ENCODE measurements at places on chromosomes 13 and 19. TPM values are rescaled to one million over a fixed set of nuclear protein-coding genes. Genes with fewer than 3 reads are reported as not detected.
A peak's percentile ranks its signal among the peaks of the same experiment; 100 is the strongest.

GRCh38 chr13:33524086-33524485, 238.5 kb upstream of the STARD13 start:
- no peak for DNase-seq

Gene TUBGCP3
- total RNA-seq = 21.9 TPM

GRCh38 chr19:46173886-46174480, 25.9 kb downstream of the IGFL2 start:
- DNase-seq = no peak

DNA sequence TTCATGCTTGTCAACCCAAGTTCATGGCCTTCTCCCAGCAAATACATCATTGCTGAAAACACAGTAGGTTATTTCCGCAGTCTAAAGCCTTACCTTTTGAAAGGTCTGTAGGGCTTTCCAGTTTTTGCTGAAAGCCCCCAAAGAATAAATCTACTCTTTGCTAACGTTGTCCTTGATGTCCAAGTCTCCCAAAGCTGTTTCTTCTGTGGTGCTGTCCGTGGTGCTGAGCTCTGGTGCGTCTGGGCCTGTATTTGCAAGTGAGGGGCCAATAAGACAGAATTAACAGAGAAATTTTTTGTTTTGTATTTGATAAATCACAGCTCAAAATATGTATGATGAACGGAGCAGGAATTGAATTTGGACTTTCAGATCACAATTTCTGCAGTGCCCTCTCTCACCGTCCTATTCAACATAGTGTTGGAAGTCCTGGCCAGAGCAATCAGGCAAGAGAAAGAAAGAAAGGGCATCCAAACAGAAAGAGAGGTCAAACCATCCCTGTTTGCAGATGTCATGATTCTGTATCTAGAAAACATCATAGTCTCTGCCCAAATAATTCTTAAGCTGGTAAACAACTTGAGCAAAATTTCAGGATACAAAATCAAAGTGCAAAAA, 9.8 kb upstream of the LGALS16 start:
- DNase-seq = no peak

- DNase-seq = no peak
Measured at GRCh38 chr19:19470579-19470978, 44.8 kb downstream of the TSSK6 start.

DNA sequence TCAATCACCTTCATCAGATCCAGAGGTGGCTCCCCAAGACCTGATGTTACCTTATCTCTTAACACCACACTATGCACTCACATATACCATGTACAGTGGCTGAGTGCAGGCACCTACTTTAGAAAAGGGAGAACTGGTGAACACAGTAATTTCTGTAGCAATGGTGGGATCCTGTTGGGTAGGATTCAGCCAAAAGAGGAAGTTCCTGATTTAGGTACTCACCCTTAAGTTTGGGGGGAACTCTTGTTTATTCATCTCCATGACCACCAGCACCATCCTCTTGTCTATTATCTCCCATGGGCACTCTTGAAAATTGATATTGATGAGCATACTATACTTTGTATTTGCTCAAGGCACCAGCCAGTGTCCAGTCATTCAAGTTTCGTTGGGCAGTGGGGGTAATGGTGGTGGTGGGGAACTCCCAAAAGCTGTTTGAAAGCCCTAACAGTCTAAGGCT, 324.4 kb downstream of the LMO7 start:
- DNase-seq = no peak

Gene PGLYRP1
- total RNA-seq = not detected

DNA sequence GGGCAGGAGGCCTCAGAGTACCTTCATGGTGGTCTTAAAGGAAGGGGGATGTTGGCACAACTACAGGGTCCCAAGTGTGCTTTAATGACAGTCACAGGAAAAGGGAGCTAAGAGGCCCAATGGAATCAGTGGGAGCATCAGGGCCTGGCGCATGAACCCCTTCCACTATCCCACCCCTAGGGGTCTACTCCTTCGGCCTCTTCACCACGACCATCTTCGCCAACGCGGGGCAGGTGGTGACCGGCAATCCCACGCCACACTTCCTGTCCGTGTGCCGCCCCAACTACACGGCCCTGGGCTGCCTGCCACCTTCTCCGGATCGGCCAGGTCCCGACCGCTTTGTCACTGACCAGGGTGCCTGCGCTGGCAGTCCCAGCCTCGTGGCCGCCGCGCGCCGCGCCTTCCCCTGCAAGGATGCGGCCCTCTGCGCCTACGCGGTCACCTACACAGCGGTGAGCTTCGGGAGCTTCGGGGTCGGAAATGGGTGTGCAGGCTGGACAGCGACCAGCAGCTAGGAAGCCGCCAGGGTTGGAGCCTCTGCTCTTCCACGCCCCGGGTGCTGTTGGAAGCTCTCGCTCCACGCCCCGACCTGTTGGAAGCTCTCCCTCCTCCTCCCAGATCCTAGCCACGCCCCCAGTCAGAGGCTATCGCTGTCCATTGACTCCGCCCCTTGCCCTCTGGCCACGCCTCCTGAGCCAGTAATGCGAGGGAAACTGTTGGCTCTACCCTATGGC, 6.0 kb downstream of the PLPPR2 start:
- peak; percentile 78 for DNase-seq

- DNase-seq = no peak
Measured at GRCh38 chr13:73714522-73714921, 419.7 kb downstream of the KLF12 start.

DNA sequence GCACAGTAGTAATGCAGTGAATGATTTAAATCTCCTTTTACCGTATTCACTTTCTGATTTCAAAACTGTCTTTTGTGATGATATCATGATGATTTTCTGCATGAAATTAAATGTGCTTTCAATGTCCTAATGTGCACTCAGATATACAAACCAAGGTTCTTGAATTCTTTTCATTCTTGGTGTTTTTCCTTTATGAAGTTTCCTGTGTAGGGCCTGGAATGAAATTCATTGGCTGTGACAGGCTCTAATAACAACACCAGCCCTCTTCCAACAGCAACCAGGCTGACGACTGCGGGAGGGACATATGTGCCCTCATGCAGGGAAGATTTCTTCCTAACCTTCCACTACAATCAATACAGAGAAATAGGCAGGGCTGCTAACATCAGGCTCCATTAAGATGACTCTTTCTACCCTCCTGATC, 1052.0 kb downstream of the DIAPH3 start:
- DNase-seq = no peak

Gene RDH8
- not detected for total RNA-seq

DNA sequence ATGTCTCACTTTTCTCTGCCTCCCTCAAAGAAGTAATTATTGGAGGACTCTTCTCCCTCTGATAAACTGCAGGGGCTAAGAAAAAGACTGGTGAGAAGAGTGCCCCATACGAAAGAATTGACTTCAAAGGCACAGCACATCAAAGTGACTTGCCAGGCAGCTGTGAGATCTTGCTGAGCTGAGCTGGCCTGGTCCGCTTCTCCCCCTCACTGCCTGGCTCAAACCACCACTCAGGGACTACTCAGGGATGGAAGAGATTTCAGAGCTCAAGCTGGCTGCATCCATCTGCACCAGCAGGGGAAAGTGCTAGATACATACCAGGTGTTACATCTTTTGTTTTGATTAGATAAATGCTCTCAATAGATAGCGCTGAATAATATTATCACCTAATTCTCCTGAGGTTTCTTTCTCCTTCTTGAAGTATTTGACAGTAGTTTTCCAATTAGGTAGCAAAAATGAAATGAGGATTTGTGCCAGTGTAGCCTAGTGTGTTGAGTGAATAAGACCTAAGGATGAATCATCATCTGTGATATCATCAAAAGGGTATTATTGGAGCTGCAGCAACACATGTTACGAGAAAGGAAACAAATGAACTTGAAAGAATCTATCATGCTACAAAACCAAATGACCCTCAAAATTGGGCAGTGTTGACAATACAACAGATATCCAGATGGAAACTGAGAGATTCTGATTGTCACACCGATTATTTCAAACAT, 379.8 kb downstream of the TBC1D4 start:
- DNase-seq = no peak

- DNase-seq = no peak
Measured at GRCh38 chr19:56405062-56405461, 930 bp downstream of the ZNF583 start.

GRCh38 chr13:40379794-40380578, 286.5 kb downstream of the FOXO1 start:
- DNase-seq = no peak

DNA sequence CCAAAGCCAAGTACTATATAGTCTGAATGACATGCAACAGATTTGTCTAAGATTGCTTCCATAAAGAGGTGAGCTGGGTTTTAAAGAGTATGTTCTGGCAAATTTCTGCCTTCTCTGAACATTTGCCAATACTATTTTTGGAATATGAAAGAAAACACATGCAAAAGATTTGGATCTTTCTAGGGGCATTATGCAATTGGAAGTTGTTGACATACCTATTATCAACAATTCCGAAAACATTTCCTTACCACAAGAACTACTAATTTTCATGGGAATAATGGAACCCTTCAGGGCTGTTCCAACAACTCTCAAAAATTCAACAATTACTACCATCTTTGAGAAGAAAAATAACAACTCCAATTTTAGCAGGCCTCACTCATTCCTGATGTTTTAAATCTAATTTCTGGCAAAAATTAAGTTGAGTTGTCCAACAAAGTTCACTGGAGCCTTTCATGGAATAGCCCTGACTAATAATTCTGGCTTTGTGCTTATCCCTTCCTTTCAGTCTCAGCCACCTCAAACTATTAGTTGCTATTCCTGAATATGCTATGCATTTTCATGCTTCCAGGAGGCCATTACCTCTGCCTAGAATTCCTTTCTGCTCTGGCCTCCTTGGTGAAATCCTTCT, 250.0 kb downstream of the RGCC start:
- no peak for DNase-seq

Gene KRTDAP
- not detected for total RNA-seq

Gene IGSF23
- total RNA-seq = not detected

Gene ZNF766
- total RNA-seq = 11.9 TPM

Gene TLE6
- total RNA-seq = 1.4 TPM

GRCh38 chr19:2054763-2055162, 3.7 kb upstream of the MKNK2 start:
- peak; percentile 14 for DNase-seq

All from right cardiac atrium (tissue), 5 donors.